ENCODE measurements at places on chromosomes 4 and X.

- no peak for DNase-seq
These were observed 595.7 kb upstream of the ATOH1 start for GRCh38 chr4:93232883-93233282.

GRCh38 chr4:86569103-86569870 is 24.8 kb upstream of the PTPN13 start:
- no peak for DNase-seq

- DNase-seq: peak; percentile 12
These were observed 1384.4 kb upstream of the PCDH10 start for GRCh38 chr4:131764730-131765129.

- no peak for DNase-seq
These were observed 62.5 kb downstream of the WFS1 start for GRCh38 chr4:6332042-6332668.

DNA sequence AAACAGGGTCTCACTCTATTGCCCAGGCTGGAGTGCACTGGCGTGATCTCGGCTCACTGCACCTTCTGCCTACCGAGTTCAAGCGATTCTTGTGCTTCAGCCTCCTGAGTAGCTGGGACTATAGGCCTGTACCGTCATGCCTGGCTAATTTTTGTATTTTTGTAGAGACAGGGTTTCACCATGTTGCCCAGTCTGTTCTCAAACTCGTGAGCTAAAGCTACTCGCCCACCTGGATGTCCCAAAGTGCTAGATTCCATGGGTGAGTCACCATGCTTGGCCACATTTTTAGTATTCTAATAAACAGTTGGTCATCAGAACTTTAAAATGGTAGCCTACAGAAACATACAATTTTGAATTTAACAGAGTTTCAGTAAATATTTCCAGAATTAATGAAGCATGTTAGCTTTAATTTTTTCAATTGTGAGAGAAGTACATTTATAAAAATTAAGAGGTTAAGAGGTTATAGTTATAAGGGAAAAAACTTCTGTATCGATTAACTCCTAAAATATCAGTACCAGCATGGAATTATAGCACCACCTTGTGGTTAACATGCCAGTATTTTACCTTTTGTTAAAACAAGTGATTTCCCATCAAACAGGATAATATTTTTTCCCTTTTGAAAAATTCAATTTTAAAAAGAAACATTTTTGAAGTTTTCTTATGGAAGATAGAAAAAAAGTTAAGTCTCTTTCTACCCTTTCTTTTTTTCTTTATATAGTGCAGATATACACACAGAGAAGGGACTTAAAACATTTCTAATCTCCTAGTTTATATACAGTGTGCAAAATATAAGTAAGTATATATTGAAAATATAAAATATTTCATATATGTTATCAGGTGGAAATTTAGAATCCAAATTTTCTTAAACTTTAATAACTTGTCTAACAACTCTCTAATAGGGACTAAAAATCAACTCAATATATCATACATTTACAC is 35.4 kb downstream of the CEP44 start:
- no peak for DNase-seq

- no peak for DNase-seq
These were observed 6.1 kb upstream of the ACOT9 start for GRCh38 chrX:23749129-23749528.

GRCh38 chrX:151736685-151737084 is 2.1 kb downstream of the CNGA2 start:
- DNase-seq: no peak

- no peak for DNase-seq
These were observed 105.2 kb downstream of the UCHL1 start for GRCh38 chr4:41361794-41362526.

DNA sequence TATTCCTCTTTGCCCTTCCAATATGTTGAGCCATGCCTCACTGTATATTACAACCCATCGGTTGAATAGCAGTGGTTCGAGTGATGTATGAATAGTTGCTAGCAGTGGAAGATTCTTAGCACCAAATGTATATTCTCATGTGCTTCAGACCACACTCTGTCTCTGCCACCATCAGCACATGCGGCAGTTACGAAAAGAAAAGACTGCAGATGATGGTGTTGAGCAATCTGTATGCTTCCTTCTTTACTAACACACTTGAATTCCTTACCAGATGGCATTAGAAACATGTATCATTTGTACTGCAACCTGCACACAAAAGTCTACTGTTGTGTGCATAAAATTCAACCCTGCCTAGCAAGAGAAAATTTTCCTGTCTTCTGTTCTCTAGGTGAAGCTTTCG is 214.6 kb downstream of the ENOX2 start:
- no peak for DNase-seq

GRCh38 chr4:138450546-138451275 is 208.6 kb upstream of the SLC7A11 start:
- no peak for DNase-seq

GRCh38 chr4:23333556-23333945 is 556.3 kb downstream of the PPARGC1A start:
- no peak for DNase-seq

DNA sequence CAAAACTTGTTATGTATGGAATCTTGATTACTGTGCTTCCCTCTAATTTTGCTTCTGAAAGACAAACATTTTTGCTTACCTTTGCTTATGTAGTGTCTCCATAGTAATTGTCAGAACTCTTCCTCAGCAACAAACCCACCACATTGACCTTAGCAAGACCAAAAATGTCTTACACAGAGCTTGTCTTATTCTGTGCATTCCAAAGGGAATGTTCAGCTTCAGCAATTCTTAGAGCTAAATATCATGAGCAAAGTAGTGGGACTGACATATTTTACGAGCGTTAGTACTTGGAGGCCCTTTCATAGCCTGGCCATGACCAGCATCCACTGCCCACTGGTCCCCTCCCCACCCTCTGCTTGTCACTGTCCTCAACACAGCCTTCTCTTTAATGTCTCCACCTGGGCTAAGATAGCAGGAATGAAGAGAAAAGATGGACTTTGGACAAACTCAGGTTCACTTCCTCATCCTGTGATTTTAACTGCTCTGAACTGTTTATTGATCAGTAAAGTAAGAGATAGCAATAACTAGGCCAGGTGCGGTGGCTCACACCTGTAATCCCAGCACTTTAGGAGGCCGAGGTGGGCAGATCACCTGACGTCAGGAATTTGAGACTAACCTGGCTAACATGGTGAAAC is 15.5 kb upstream of the SH3D19 start:
- DNase-seq: no peak

GRCh38 chr4:101954975-101955678 is 164.6 kb downstream of the BANK1 start:
- DNase-seq: no peak
